ENCODE measurements at places on chromosomes 1 and 21.

DNA sequence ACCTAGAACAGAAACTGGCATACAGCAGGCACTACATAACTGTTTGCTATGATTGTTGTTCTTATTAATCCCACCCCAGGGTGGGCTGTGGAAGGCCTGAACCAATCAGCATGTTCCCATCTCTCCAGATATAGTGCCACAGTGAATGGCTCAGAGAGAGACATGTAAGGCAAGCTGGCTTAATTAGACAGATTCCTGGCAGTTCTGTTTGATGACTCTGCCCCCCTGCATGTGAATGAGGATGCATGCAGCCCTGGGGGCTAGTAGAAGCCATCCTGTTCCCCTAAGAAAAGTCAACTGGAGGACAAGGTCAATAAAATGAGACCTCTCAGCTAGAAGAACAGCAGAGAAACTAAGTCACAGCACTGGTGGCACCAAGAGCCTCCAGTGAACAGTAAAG lies 130.3 kb downstream of the GLIS1 start:
- no peak for DNase-seq

DNA sequence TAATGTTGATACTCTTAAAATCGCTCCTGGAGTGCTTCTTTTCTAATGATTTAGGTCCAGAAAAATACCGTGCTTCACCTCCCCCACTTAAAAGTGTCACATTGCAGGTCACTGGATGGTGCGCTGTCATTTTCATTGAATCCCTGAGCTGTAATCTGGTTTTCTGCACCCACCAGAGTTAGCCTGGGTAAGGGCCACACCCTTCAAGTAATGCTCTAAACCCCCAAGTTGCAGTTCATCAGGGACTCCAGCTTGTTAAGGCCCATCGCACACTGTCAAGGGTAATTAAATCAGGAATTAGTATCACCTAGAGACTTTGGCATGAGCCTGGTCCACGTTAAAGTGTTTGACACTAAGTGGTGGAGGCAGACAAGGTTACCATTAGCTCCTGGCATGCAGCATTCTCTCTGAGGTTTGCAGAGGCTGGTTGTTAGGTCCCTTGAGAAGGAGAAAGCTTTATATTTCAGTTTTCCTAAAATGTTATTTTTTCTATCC lies 34.0 kb downstream of the ASTN1 start:
- no peak for DNase-seq

DNA sequence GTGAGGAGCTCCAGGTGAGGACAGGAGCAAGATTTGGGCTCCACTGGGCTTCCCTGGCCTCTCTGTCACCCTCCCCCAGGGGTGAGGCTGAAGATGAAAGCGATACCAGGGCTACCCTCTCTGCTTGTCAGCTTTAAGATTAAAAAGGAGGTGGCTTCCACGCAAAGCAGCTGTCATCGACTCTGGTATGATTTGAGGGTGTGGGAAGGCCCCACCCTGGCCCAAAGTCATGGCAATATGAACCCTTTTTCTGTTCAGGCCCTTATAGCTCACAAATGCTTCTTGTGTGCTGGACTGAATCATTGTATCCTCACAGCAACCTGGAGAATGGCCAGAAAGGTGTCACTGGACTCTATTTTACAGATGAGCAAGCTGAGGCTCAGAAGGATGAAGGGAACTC lies 41.6 kb downstream of the NUAK2 start:
- no peak for DNase-seq

DNA sequence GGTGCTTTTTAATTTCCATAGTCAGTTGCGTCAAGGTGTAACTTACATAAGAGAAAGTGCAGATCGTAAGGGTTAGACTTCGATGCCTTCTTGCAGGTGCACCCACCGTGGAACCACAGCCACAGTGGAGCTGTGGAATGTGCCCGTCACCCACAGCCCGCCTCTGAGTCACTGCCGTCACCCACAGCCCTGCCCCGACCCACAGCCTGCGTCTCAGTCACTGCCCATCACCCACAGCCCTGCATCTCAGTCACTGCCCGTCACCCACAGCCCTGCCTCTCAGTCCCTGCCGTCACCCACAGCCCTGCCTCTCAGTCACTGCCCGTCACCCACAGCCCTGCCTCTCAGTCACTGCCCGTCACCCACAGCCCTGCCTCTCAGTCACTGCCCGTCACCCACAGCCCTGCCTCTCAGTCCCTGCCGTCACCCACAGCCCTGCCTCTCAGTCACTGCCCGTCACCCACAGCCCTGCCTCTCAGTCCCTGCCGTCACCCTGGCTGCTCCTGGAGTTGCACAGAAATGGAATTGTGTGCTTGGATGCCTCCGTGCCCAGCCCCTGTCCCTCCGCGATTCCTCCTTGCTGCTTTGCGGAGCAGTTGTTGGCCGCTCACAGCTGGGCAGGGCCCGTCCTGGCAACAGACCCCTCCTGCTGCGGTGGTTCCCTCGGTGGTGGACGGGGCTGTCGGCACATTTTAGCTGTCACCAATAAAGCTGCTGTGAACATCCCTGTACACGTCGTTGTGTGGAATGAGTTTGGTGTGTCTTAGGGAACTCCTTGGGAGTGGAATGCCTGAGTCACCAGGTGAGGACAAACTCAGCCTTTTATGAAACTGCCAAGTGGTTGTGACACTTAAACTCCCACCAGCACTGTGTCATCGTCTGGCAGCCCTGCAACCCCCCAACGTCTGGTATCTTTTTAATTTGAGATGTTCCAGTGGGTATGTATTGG lies 44.9 kb upstream of the COL6A2 start:
- DNase-seq: no peak

DNA sequence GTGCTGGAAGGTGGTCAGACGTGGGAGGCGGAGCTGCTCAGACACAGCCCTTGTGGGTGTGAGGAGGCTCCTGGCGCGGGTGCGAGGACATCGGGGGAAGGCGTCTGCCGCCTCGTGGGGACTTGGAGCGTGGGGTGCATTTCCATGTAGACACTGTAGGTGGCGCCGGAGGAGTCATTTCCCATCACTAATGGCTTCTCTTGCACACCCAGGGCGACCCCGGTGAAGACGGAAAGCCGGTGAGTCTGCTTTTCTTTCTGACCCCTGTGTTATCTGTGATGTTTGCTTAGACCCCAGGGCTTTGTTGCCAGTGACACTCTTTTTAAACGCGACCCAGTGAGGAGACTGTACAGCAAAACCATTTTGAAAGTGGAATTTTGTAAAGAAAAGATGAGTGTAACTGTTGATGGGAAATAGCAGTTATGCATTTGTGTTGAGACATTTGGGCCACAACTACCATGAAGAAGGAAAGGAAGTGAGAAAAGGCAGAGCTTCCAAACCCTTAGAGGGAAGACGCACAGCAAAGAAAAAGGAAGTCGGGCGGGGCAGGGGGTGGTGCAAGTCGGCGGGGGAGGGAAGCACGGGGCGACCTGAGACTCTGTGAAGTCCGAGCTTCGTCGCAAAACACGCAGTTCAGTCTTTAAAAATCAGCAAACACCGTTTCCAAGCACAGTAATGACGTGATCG lies 64.0 kb downstream of the SLC19A1 start:
- DNase-seq: peak; percentile 90
